ENCODE measurements at places on chromosomes 2 and 18.

DNA sequence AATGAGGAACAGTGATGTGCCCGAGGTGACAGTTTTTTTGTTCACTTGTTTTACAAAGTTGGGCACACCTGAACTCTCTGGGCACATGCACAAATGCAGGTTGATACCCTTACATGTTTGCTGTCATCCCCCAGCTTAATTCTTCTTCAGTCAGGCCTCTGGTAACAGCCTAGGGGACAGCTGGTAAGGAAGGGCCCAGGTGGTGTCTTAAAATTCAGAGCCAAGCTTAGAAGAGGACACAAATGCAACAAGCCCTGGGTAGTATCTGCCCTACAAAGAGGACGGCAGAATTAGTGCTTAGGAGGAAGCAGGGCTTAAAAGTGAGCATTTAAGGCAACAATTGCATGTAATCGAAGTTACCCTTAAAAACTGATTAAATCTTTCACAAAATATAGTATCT, 171.9 kb upstream of the ACAA2 start:
- no peak for DNase-seq

GRCh38 chr18:48676756-48677368, 138.0 kb downstream of the CTIF start:
- DNase-seq, result peak; percentile 65

DNA sequence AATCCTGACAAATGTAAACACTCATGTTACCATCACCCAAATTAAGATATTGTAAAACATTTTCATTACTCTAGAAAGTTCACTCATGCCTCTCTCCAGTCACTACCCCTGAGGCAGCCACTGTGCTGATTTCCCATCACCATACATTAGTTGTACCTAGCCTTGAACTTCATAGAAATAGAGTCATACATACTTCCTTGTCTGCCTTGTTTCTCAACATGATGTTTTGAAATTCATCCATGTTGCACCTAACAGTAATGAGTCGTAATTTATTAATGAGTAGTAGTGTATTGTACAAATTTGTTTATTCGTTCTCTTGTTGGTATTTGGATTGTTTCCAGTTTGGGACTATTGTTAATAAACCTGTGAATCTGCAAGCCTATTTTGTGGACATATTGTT, 49.0 kb upstream of the TWSG1 start:
- DNase-seq, result no peak

GRCh38 chr2:180621941-180622918, 358.2 kb upstream of the UBE2E3 start:
- no peak for DNase-seq

- DNase-seq, result no peak
These were observed 25.9 kb upstream of the SULT1C4 start for GRCh38 chr2:108351889-108352288.

- DNase-seq, result no peak
These were observed 2.1 kb downstream of the KLHL14 start for GRCh38 chr18:32770666-32771168.

DNA sequence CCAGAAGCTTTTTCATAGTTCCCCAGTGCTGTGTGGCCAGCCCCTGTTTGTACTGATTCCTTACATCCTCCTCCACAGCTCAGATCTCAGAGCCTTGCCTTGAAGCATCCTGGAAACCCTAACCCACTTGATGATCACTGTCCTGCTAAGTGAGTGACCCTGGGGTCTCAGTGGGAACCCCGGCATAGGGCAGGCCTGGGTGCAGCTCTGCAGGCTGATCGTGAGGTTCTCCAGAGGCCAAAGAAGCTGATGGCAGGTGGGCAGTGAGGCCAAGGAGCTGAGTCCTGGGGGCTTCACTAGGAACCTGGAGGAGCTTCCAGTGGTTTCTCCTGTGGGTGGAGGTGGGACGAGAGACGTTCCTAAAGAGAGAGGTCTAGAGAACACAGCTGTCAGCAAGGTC, 47.4 kb upstream of the BIN1 start:
- DNase-seq, result no peak

DNA sequence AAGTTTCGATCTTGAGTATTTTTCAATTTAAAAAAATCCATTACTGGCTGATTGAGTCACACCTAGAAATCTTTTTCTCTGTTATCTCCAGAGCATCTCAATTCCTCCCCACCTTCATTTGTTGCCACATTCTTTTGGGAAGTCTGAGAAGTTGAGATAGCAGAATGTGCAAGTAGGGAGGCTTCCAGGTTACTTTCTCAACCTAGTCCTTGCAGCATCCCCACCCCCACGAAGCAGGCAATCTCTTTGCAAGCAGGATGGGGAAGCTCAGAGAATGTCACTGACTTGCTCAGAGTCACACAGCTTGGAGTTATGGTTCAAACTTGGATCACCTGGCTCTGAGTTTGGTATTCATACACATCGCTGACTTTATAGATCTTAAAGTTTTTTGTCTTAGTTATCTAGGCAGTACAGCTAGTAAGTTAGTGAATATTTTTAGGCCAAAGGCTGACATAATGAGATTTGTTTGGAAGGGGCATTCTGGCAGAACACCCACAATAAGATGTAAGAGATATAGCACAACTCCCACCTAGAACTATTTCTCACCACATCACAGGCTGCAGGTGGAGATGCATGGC, 25.9 kb upstream of the LCLAT1 start:
- DNase-seq, result no peak

GRCh38 chr2:42102024-42102590, 54.3 kb downstream of the PKDCC start:
- peak; percentile 95 for DNase-seq

DNA sequence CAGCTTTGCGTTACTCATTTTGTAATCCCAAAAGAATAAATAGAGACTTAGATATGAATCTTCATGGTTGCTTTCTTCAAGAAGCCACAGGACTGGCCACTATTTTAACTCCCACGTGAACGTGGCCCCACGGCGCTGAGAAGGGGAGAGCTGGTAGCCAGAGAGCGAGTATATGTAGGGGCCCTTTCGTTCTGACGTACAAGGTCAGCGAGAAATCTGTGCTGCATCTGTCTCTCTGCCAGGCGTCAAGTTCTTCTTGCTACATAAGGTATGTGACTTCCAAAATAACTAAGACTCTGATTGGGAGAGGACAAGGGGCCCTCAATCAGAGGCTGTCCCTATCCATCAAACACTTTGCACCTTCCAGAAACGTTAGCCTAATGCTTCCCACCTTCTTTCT, 149.2 kb downstream of the PLEKHA3 start:
- DNase-seq, result no peak

- DNase-seq, result no peak
These were observed 157.3 kb downstream of the CTNNA2 start for GRCh38 chr2:79670198-79670597.

DNA sequence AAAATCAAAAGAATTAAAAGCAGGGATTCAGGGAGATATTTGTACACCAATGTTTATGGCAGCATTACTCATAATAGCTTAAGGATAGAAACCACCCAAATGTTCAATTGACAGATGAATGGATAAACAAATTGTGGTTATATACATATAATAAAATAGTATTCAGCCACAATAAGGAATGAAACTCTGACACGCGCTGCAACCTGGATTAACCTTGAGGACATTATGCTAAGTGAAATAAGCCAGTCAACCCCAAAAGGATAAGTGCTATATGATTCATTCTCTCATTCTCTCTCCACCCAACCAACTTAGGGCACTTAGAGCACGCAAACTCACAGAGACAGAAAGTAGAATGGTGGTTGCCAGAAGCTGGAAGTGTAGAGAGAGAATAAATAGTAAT, 216.8 kb upstream of the SLC14A2 start:
- DNase-seq, result no peak

- DNase-seq, result no peak
These were observed 146.7 kb upstream of the SMIM21 start for GRCh38 chr18:75574187-75574586.

DNA sequence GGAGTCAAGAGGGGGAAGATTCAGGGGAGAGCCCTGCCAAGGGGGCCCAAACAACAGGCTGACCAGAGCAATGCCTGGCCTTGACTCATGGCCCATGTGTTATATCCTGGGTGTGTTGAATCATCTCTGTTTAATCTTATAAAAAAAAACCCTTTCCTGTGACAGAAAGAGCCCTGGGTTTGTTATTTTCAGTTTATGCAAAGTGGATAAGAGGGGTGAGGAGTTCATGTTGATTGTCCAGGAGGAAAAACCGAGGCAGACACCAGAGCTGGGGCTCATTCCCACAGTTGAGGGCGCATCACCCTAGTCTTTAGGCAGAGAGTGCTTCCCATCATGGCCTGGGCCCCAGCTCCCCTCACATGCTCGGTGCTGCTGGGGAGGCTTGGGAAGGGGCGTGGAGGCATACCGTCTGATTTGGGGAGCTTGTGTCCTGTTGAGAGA, 30.9 kb upstream of the IL37 start:
- DNase-seq, result no peak

GRCh38 chr18:23377669-23378301, 75.3 kb upstream of the RIOK3 start:
- no peak for DNase-seq

DNA sequence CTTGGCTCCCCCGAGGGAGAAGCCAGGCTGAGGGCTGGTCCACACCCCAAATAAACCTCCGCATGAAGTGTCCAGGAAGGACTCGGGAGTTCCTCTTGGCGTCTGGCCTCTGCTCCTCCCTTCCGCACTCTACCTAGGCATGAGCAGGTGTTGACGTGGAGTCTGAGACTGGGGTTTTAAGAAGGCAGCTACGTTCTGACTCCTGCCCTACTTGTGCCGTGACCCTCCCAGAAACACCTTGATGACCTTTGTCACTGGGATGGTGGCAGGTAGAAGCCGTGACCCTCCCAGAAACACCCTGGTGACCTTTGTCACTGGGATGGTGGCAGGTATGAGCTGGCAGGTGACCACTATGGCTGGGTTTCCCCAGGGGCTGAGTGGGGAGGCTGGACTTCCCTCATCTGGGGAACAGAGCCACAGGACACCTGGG, 54.8 kb downstream of the HS6ST1 start:
- DNase-seq, result no peak

Measured in activated CD4-positive, alpha-beta T cell treated with anti-CD3 and anti-CD28 coated beads, Interleukin-2, amount 50 U/mL, for 1 hour (primary cell).